ENCODE measurements at places on chromosomes 4 and X.

- no peak for DNase-seq
Observed at GRCh38 chr4:2798399-2799223, 5.7 kb downstream of the SH3BP2 start.

DNA sequence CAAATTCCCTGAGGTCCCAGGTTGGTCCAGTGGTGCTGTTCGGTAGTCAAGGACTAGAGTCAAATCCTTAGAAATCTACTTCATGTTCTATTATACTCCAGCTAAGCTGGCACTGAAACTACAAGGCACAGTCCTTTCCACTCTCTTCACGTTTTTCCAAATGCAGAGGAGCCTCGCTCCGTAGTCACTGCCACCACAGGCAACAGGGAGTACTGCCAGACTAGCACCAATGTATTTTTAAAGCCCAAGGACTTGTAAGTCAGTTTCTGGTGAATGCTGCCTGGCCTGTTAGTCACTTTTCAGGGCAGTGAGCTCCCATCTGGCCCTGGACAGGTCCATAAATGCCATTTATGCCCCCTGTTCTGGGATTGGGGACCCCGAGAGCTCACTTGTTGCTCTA lies 323.5 kb downstream of the FAM47A start:
- DNase-seq: no peak

GRCh38 chr4:98581126-98581525 lies 77.3 kb downstream of the TSPAN5 start:
- no peak for DNase-seq

DNA sequence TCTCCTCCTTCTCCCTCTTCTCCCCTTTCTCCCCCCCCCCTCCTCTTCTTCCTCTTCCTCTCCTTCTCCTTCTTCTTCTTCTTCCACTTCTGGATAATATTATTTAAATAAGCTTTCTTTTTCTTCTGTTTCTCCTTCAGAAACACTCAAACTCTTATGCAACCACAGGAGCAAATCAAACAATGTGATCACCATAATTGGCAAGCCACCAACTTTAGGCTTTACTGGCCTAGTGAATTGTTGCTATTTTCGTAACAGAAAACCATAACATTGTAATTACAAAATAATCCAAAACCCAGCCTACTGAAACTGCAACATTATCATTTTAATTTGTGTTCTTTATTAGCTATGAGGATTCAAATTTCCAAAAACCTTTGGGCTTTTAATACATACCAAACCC lies 14.3 kb downstream of the DCAF8L1 start:
- no peak for DNase-seq

GRCh38 chr4:57132743-57133137 lies 22.6 kb upstream of the IGFBP7 start:
- no peak for DNase-seq

DNA sequence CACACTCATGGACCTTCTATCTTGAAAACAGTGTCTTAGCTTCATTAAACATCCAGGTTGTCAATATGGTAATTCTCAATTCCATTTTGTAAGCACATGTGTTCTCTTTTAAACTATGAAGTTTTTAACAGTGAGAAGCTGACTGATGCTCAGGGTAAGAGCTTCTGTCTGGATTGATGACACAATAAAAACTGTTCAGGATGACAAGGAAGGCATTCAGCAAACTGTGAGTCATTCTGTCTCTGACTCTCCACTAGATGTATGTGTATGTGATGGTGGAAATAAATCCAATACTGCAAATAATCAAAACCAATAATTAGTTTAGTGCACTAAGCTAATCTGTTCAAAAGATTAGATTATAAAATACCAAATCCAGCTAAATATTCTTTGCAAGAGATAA lies 115.3 kb upstream of the ARX start:
- DNase-seq: no peak

DNA sequence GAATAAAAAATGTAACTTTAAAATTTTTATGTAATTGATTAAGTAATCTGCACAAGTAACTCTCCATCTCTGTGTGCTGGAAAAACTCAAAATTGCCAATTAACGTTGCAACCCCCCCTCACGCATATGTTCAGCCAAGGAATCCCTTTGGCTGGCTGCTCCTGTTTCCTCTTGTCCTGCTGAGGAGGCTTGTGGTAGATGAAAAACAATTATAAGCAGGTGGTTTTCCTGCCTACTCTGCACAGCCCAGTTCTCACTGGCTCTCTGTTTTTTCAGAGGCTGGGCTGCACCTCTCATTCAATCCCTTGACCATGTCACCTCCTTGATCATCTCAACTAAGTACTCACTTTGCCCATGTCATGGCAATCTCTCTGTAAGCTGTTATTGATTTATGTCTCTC lies 1068.4 kb downstream of the ARAP2 start:
- DNase-seq: no peak

- no peak for DNase-seq
Observed at GRCh38 chrX:153411255-153411987, at the start of gene ZFP92. TSS of gene ZFP92 (plus strand) at chrX:153411472. CDS start at chrX:153418323, 6,851 bp downstream.

GRCh38 chr4:127629371-127629770 lies 3.4 kb upstream of the INTU start:
- no peak for DNase-seq

GRCh38 chr4:108119199-108119800 lies 49.4 kb downstream of the LEF1 start:
- DNase-seq: no peak

DNA sequence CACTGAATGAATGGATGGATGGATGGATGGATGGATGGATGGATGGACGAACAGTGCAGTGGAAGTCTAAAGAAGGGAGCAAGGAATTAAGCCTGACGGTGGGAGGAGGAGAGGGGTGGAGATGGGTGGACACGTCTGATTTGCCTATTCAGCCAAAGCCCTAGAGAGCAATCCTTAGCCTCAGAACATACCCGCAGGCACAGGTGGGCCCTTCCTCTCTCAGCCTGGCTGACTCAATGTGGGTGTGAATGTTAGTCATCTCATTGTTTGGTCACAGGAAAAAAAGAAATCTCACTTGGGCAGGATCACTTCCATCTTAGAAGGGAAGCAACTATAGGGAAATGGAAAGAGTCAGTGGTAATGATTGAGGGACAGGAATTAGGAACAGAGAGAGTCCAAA lies 165.9 kb downstream of the PJA1 start:
- no peak for DNase-seq

GRCh38 chr4:73187325-73187724 lies 71.3 kb downstream of the ANKRD17 start:
- DNase-seq: no peak

GRCh38 chrX:4243759-4244158 lies 530.3 kb upstream of the PRKX start:
- no peak for DNase-seq

DNA sequence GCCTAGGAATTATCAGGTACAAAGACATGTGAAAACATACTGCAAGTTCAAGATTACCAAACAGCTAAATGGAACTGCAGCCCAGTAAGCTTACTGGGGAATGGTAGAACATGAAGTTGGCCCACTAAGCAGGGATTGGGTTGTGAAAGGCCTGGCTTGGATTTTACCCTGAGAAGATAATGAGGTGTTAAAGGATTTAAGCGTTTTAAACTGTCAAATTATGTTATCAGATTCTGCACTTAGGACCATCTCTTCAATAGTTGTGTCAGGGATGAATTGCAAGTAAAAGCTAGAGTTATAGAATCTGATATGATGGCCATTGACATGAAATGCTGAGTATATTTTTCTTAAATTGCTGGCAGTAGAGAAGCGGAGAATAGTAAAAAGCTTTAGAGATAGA lies 225.7 kb downstream of the GRID2 start:
- DNase-seq: no peak

DNA sequence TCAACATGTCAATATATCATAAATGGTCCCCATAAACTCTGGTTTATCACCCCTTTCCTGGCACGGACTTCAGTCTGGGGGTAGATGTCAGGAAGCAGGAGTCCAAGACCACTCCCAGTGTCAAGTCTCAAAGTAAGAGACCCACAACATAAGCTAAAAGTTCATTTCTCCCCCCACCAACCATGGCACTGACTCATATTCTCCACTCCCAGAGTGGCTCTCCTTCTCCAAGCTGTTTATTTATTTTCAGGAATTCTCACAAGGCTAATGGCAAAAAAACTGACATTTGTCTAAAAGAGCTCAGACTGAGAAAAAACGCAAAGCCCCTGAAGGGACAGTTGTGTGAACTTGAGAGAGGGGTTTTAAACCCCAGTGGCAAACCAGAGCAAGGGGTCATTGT lies 217.0 kb downstream of the RAB28 start:
- DNase-seq: no peak

DNA sequence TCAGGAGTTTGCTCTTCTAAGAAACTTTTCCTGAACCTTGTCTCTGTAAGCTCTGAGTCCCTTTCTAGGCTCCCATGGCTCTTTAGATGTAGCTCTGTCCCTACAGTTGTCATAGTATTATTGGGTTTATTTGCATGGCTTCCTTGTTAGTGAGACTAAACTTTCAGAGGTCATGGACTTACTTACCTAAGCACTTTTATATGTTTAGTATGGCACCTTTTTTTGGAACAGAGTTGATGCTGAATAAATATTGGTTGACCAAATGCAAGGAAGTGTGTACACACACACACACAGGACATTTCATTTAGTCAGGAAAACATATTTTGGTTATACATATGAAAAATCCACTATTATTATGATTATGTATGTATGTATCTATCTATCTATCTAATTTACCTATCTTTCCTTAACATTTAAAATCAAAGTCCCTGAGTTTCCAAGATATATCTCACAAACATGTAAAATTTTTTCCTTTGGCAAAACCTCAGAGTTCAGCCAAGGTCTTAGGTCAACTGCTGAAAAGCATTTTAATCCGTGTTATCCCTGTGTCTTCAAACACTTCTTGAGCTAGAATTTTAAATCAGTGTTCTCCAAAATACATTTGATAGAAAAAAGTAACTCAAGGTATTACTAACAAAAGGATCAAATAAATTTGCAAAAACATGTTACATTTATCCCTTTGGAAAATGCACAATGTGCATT lies 47.1 kb upstream of the GBA3 start:
- no peak for DNase-seq

DNA sequence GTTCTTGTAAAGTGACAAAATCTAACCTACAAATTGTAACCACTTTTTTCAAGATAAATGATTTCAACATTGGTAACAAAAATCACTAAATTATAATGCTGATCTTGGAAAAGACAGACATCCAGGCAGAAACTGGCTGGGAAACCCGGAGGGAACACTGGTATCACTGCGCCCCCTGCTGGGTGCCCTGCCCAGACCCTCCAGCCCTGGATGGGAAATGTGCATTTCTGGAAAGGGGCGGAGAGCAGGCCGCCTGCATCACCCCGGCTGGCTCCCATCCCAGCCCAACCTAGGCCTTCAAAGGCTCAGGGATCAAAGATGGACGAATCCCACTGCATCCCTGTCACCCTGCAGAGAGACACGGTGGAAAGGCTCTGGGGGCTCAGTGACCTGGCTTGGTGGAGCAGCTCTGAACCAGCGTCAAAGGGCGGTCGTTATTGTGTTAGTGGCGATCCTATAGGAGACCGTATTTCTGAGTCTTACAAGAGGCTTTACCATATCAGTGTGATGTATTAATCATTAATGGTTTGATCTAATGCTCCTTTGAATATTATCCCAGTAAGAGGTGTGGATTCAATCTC lies 37.3 kb downstream of the ACOX3 start:
- peak; percentile 46 for DNase-seq

- no peak for DNase-seq
Observed at GRCh38 chrX:120205816-120206753, 44.5 kb upstream of the ZBTB33 start.

DNA sequence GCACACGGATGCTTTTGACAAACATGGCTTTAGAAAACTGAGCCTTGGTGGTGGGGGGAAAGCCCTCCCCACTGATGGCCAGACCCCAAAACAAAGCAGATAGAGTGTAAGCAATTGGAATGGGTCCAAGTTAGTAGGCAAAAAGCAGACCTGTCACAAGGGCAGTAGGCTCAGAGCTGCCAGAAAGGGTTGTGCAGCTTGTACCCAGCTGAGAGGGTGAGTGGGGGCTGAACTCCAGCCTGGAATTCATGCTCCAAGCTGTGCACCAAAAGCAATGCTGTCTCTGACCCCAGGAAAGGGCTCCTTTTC lies 101.1 kb upstream of the TEX13D start:
- no peak for DNase-seq

GRCh38 chr4:40990899-40991265 lies 223.5 kb downstream of the APBB2 start:
- DNase-seq: no peak

GRCh38 chrX:103382877-103383276 lies 6.5 kb downstream of the BEX3 start:
- no peak for DNase-seq

DNA sequence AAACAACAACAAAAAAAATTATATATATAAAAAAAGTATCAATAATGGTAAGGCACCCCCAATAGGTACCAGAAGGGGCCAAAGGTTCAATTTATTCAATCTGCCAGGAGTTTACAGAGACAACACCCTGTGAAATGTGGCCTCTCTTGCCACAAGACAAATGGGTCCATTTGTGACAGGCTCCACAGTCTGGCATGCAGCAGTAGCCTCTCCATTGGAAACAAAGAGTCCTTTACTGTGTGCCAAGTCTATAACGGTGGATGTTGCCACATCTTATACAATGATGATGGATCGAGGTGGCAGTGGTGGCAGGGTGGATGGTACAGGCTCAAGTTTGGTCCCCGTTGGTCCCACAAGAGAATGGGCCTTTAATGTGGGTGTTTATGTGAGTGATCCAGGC lies 70.1 kb upstream of the SH3RF1 start:
- no peak for DNase-seq

DNA sequence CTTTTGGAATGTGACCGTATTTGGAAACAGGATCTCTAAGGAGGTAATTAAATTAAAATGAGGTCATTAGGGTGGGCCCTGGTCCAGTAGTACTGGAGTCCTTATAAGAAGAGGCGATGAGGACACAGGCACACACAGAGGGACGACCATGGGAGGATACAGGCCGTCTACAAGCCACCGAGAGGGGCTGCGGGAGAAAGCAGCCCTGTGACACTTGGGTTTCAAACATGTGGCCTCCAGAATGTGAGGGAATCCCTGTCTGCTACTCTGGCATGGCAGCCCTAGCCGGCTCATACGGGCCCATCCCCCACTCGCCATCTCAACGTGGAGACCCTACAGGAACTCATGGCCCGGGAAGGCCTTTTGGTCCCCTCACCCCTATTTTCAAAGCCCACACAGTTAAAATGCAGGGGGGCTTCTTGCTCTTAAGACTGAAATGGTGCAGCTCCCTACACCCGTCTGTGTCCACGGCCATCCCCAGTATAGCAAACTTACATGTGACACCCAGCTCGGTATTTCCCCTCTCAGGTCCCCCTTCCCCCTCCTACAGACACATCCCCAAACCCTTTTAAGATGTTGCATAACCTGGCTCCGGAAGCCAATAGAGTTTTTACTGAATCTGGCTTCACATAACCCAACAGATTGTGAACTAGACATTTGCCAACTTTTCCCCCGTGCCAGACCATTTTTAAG lies 124.1 kb upstream of the TBL1X start:
- DNase-seq: no peak

GRCh38 chr4:173398220-173398619 lies 696 bp downstream of the SCRG1 start:
- DNase-seq: no peak

DNA sequence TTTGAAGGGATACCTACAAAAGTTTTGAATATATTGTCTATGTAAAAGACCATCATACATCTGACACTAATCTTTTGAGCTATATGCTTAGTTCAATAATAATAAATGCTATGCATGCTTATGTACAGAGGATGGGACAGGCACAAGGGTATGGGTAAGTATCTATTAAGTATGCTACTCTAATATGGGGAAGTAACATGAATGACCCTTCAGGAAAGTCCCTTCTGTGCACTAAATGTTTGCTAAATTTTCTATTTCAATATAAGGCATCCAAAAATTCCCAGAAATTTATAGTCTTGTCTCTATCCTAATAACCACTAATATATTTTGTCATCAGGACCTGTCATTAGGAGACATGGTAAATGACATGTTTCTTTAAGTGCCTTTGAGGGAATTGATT lies 19.0 kb downstream of the ATP8A1 start:
- no peak for DNase-seq
